Activated CD4-positive, alpha-beta T cell treated with anti-CD3 and anti-CD28 coated beads, Interleukin-2, amount 50 U/mL, for 4 hours (primary cell): ENCODE measurements at places on chromosomes 6 and 20.

- no peak for DNase-seq
Measured at GRCh38 chr6:131070061-131070460, 7.0 kb upstream of the EPB41L2 start.

GRCh38 chr6:168440520-168441433 lies at the start of gene SMOC2:
Gene SMOC2 (plus strand): TSS chr6:168441184. CDS start chr6:168441371, 187 bp downstream.
- DNase-seq, result no peak

DNA sequence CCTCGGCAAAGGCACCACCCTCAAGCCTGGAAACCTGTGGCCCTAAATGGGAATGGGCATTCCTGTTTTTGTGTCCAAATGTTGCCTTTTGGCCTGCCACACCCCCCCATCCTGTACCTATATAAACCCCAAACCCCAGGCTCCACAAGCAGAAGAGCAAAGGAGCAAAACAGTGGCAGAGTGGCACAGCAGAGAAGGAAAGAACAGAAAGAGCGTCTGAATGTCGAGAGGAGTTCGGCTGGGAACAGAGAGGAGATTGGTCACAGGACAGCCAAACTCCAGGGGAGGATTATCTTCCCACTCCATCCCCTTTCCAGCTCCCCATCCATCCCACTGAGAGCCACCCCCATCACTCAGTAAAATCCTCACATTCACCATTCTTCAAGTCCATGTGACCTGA lies 58.0 kb upstream of the PREP start:
- DNase-seq, result no peak

- no peak for DNase-seq
Measured at GRCh38 chr6:166957087-166957804, 896 bp upstream of the RNASET2 start.

- no peak for DNase-seq
Measured at GRCh38 chr6:143038833-143039232, 21.9 kb upstream of the AIG1 start.

DNA sequence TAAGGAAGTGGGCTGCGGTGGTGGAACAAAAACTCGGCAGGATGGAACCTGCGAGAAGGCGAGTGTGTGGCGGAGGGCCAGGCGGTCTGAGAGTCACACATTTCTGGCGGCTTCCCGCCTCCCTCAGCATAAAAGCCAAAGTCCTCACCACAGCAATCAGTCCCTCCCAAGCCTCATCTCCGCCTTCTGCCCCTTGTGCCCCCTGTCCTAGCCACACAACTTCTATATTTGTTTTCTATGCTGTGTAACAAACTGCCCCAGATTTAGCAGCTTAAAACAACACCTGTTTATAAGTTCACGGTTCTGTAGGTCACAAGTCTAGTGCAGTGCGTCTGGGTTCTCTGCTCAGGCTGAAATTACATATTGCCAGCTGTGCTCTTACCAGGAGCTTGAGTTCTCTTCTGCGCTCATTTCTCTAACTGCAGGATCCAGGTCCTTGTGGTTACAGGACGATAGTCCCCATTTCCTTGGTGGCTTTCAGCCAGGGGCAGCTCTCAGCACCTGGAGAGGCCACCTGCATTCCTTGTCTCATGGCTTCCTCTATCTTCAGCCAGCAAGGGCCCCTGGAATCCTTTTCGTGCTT lies 11.7 kb upstream of the SPO11 start:
- DNase-seq, result no peak

GRCh38 chr6:29828471-29828797 lies 809 bp downstream of the HLA-G start:
- DNase-seq, result no peak

- DNase-seq, result no peak
Measured at GRCh38 chr6:105058846-105059245, 101.9 kb downstream of the LIN28B start.

GRCh38 chr6:121460170-121460569 lies 24.7 kb downstream of the GJA1 start:
- DNase-seq, result no peak
